ENCODE measurements at places on chromosomes 3 and 15.

- DNase-seq: no peak
Observed at GRCh38 chr3:6452974-6453373, 407.9 kb upstream of the GRM7 start.

DNA sequence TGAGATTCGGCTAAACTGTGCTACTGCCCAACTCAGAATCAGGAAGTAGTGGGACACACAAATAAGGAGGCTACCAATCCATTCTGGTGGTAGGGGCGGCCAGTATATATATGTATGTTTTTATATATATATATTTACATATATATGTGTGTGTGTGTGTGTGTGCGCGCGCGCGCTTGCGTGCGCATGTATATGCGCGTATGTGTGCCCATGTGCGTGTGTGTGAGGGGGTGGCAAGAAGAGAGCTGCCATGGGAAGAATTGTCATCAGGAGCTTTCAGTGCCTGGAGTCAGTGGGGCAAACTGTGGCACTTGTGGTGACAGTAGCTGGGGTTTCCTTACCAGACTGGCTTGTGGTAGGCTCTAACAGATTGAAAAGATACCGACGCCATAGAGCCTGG, 26.5 kb downstream of the GXYLT2 start:
- no peak for DNase-seq

DNA sequence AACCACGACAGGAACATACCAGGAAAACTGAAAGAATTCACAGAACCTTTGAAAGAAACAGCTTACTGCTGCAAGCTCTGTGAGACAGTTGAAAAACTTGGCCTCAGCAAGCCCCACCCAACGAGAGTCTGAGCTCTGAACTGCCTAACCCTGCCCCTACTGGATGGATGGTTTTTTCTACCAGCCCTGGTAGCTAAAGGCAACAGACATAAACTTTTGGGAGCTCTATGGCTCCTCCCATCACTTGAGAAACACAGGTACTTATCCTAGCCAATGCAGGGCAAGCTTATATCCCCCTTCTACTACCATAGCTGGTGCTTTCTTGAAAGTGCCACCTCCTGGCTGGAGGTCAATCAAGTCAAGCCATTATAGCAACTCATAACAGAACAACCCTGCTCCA, 471.8 kb downstream of the GRM7 start:
- DNase-seq: no peak

DNA sequence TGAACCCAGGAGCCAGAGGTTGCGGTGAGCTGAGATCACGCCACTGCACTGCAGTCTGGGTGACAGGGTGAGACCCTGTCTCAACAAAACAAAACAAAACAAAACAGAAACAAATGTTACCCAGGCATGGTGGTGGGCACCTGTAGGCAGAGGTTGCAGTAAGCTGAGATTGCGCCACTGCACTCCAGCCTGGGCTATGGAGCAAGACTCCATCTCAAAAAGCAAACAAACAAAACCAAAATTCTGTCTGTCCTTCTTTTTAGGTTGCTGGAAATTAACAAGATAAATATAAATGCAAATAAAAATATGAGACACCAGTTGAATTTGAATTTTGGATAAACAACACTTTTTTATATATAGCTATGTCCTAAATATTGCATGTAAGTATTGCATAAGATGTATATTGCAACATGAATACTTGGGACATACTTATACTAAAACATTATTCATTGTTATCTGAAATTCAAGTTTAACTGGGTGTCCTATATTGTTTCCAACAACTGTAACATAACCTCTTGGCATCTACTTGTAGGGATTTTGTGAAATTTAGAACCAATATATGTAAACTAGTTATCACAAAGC, 4.7 kb upstream of the CEP97 start:
- no peak for DNase-seq

- no peak for DNase-seq
Observed at GRCh38 chr3:126372413-126373145, 15.4 kb upstream of the KLF15 start.

DNA sequence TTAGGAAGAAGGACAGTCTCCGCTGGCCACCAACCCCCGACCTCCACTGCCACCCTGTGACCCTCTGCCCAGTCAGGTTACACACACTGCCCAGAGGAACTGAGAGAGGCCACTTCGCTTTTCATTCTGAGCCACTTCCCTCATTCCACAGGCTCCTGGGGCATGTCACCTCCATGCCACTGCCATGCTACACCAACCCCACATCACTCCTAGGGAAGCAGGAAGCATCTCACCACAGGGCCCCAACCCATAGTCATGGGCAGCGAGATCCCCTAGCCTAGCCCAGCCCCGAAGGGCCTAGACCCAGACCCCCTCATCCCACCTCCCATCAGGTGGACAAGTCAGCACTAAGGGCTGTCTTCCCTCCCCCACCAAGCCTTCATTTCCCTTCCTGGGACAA, 1.4 kb downstream of the PLCB2 start:
- DNase-seq: no peak

DNA sequence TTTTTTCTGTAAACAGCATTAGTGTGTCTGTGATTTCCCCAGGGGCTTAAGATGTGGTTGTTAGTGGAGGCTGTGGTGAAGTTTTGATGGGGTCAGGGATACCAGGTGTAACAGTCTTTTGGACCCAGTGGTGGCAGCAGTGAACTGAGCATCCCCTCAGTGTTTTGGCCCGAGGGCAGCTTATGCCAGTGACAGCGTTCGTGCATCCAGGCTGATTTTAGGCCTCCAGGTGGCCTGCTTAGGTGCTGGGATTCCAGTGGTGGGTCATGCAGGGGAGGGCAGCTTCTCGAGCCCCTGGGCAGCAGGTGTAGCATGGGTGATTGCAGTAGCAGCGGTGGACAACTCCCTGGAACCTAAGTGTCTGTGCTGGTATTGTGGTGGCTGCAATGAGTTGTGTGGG, 29.2 kb downstream of the STT3B start:
- no peak for DNase-seq

All from stimulated activated CD4-positive, alpha-beta T cell treated with anti-CD3 and anti-CD28 coated beads, Interleukin-15, amount 100 ng/mL, for 48 hours (primary cell).